ENCODE measurements at places on chromosomes 16 and 17.

GRCh38 chr16:57009643-57010170 lies 20.4 kb downstream of the NLRC5 start:
- H3K4me3 ChIP-seq, result no peak overlapping the region
- H3K36me3 ChIP-seq, result no peaks in the 10 kb centered on the region
- H3K4me1 ChIP-seq, result peaks cover 69% of the 10 kb centered on the region

- DNase-seq, result no peak
- H3K36me3 ChIP-seq, result peaks cover 28% of the 10 kb centered on the region
- H3K27me3 ChIP-seq, result no peaks in the 10 kb centered on the region
- no peaks in the 10 kb centered on the region for H3K4me1 ChIP-seq
- H3K27ac ChIP-seq, result no peak overlapping the region
- H3K4me3 ChIP-seq, result no peak overlapping the region
Measured at GRCh38 chr16:21166561-21166961, 8.1 kb downstream of the LDAF1 start.

- no peaks in the 10 kb centered on the region for H3K27me3 ChIP-seq
- DNase-seq, result no peak
- H3K4me1 ChIP-seq, result no peaks in the 10 kb centered on the region
- no peak overlapping the region for H3K4me3 ChIP-seq
Measured at GRCh38 chr16:15597822-15598647, 44.9 kb downstream of the MARF1 start.

DNA sequence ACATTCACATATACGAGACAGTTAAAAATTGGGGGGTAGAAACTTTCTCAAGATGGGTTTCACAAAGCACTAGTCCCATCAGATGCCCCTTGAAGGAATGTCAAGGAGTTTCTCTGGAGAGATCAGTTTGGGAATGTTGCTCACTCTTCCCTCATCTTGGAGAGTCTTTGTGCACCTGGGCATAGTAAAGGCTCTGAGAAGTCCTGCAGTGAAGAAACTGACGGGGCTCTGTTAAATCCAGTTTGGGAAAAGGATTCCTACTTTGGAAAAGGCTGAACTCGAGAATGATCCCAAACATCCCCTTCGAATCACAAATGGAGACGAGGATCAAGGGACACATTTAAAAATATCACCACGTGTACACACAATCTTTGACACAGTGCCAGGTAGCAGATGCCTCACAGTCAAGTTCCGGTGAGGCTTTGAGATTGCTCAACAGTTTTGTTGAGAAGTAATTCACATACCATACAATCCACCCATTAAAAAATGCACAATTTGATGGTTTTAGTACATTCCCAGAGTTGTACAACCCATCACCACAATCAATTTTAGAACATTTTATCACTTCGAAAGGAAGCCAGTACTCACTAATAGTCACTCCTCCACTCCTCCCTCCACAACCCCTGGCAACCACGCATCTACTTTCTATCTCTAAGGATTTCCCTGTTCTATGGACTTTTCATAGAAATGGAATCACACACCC lies 203.4 kb upstream of the FOXF1 start:
- H3K4me3 ChIP-seq, result no peak overlapping the region
- no peaks in the 10 kb centered on the region for H3K4me1 ChIP-seq
- H3K27ac ChIP-seq, result no peak overlapping the region
- no peak for DNase-seq

All from T-cell (primary cell).